ENCODE measurements at places on chromosomes 12 and 14.

DNA sequence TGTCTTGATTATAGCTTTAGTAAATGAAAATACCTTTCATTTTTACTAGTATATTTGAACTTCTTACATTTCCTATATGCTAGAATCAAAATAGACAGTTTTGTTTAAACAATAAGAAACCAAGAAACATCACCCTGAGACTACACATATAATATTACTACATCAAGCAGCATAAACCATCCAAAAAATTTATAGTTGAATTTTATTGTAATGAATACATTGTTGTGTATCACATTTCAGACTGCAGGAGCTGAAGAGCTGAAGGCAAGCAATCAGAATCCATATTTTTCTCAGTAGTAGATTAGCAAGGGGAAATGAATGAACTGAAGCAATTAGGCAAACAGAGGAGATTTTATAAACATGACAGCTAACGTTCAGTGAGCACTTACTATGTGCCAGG, 379.2 kb downstream of the BTG1 start:
- DNase-seq = no peak

GRCh38 chr12:95653771-95654546, 102.7 kb upstream of the USP44 start:
- no peak for DNase-seq

GRCh38 chr14:42224053-42224888, 617.6 kb downstream of the LRFN5 start:
- peak; percentile 82 for DNase-seq

GRCh38 chr12:130826151-130826801, 12.8 kb downstream of the STX2 start:
- no peak for DNase-seq

- no peak for DNase-seq
Measured at GRCh38 chr12:27552886-27553560, 29.0 kb downstream of the PPFIBP1 start.

DNA sequence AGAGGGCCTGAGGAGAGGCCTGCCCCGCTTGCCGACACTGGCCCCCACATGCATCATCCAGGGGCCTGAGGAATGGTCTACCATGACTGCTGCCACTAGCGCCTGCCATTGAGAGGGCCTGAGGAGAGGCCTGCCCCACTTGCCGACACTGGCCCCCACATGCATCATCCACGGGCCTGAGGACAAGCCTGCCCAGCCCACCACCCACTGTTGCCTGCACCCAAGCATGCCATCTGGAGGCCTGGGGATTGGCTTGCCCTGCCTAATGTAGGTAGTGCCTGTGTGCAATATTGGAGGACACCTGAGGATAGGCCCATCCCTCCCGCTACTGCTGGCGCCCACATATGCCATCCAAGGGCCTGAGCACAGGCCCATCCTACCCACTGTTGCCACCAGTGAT, 24.4 kb downstream of the CYP46A1 start:
- DNase-seq = no peak

- no peak for DNase-seq
Measured at GRCh38 chr12:45433441-45433868, 217.6 kb downstream of the ANO6 start.

DNA sequence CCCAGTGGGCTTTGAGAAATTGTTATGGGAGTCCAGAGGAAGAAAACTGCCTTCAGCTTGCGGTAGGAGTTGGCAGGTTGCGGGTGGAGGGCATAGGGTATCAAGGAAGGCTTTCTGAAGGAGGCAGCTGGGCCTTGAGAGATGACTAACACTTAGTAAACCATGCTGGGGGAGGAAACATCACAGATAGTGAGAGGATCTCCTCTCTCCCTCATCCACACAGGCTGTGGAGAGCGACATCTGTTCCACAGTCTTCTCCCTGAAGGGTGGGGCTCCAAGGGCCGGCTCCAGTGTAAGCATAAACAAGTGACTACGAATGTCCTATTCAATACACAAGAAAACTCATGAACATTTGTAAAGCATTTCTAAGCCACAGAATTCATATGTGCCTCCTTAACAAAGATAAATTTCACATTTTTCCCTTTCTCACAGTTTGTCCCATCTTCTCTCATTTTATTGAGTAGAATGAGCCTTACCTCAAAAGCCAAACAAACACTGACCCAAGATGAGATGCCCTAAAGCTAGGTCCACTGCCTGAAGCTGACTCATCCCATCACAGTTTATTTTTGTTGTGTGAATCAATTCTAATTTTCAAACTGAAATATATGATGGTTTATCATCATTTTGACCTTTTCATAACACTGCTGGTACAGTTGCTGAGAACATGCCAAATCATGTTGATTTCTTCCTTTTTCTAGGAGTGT, 227.9 kb downstream of the SLC25A21 start:
- DNase-seq = no peak

- no peak for DNase-seq
Measured at GRCh38 chr12:104568935-104569334, 112.2 kb downstream of the CHST11 start.

- no peak for DNase-seq
Measured at GRCh38 chr12:91347481-91348214, 165.0 kb upstream of the DCN start.

DNA sequence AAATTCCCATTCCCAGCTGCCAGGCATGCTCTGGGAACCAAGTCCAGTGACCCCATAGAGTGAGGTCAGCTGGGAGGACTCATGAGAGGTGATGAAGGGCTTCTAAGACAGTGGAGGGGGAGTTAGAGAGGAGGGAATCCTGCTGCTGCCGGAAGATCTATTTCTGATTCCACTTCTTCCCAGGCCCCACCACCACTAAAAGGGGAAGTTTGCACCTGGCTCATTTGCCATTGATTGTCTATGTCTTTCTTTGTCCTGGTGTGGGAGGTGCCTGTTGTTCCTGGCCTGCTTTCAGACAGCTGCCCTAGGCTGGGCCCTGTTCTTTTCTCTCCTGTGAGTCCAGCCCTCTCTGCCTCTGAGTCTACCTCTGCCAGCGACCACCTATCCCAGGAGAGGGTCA, 3.0 kb upstream of the KRT6A start:
- DNase-seq = no peak

DNA sequence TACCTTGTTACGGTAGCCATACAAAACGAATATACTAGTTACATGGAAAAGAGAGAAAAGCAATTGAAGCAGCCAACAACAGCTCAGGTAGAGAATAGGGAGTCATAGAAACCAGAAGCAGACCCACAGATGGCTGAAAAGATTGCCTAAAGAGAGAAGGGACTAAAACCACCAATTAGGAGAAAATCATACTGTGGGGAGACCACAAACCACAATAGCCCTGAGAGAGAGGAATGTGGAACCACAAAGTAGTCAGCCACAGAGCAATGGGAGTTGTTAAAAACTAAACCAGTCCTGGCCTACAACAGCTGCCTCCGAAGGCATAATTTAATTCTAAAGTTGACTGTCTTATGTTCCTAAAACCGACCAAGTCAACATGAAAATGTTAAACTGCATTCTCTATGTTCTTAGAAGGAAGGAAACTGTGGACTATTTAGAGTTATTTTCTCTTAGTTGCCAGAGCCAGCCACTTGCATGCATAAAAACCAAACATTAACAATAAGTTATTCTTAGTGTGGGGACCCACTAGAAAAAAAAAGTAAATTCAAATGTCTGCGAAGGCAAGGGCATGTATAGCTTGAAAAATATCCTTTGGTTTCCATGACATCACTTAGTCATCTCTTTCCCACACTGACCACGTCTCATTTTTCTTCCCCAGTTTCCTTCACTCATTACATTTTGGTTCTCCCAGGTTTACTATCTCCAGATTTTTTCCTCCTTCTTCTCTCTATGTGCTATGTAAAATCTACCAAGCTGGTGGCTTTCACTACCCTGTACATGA, 398.1 kb downstream of the NOVA1 start:
- DNase-seq = no peak

GRCh38 chr12:8493084-8493483, 20.2 kb upstream of the CLEC4D start:
- DNase-seq = no peak

DNA sequence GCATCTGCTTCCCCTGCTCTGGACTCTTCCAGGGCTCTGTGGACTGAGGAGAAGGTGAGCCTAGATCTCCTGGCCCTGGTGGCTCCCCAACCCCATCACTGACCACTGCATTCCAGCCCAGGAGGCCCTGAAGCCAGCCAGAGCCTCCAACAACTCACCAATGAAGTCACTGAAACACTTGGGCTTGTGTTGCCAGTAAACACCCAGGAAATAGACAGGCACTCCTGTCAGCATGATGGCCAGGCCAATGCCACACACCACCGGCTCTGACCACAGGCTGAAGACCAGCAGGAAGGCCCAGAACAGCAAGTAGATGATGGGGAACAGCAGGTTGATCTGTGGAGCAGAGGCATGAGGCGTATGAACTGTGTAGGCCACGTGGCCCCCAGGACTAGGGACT, 8.8 kb upstream of the CEBPE start:
- no peak for DNase-seq

DNA sequence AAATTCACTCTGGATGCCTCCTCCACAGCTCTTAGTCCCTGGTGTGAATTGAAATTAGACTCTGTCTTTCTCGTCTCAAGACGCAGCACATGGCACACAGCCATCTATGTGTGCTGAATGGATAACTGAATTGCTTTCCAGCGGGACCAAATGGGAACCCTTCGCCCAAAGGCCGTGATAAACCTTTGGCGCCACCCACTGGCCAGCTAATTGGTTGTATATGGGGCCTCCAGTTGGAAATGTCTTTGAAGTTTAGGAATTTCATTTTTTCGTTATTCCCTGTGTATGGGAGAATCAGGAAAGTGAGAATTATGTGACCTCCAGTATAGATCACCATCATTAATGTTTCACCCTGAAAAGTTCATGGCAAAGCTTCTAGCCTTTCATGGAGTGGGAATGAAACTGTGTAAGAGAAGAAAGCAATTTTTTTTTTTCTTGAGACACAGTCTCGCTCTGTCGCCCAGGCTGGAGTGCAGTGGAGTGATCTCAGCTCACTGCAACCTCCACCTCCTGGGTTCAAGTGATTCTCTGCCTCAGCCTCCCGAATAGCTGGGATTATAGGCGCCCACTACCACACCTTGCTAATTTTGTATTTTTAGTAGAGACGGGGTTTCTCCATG, 9.8 kb upstream of the HSP90AA1 start:
- DNase-seq = peak; percentile 95

GRCh38 chr14:57818511-57818910, 47.4 kb downstream of the SLC35F4 start:
- DNase-seq = no peak

GRCh38 chr12:54306925-54307741, 6.3 kb upstream of the NFE2 start:
- DNase-seq = no peak

DNA sequence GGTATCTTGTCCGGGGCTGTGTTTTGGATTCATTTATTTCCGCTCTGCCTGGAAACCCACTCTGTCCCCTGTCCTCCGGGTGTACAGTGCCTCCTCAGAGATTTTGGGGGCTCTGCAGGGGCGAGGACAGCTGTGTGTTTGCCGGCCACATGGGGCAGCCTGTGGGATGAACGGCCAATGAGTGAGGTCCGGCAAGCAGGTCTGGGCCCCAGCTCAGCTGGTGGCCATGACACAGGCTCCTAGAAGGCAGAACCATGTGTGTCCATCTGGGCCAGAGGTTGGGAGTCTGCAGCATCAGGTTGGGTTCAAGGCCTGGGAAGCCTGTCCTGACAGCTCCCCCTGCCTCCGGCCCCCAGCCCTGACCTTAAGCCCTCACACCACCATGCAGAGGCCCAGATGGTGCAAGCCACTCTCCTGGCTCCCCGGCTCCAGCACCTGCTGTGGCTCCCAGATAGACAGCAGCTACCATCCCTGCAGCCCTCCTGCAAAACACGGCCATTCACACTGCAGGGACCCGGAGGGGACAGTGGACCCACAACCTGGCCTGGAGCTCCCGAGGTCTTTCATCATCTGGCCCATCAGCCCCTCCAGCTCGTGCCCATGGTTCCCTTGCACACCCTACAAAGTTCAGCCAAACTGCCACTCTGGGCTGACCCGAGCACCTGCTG, 220.1 kb upstream of the C14orf180 start:
- no peak for DNase-seq

DNA sequence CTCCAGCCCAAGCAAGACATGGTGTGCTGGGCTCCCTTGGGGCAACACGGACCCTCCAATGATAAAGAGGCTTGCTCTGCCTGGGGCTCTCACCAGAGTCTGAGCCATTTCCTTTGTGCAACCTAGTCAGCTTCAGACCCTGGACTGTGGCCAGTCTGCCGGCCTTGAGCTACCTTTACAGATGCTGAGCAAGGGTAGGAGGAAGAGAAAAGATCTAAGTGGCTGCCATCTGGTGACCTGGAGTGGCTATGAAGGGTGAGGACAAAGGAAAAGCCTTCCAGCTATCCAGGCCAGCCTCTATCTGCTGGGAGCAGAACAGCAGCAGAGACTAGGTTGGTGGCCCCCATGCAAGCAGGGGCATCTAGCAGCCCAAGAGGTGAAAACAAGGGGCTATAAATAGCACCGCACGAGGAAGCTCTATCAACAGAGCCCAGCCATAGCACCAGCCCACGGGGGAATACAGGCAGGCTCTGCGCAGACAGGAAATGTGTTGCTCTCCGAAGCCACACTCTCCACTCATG, 230.1 kb downstream of the FOXN3 start:
- no peak for DNase-seq

DNA sequence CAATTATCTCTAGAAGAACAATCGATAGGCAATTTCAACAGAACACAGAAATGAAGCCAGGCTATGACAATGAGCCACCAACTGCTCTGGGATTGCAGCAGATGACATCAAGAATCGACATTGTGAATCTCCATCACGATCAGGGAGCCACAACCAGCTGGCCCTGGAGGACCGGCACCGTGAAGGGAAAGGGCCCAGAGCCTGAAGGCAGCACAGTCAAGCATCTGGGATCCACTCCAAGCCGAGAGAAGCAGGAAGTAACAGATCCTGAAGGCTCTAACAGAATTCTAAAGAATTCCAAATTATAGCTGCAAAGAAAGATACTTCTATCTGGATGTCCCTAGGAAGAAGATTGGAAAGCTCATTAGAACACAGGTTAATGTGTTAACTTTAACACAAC, 61.0 kb downstream of the LRRC74A start:
- DNase-seq = no peak

DNA sequence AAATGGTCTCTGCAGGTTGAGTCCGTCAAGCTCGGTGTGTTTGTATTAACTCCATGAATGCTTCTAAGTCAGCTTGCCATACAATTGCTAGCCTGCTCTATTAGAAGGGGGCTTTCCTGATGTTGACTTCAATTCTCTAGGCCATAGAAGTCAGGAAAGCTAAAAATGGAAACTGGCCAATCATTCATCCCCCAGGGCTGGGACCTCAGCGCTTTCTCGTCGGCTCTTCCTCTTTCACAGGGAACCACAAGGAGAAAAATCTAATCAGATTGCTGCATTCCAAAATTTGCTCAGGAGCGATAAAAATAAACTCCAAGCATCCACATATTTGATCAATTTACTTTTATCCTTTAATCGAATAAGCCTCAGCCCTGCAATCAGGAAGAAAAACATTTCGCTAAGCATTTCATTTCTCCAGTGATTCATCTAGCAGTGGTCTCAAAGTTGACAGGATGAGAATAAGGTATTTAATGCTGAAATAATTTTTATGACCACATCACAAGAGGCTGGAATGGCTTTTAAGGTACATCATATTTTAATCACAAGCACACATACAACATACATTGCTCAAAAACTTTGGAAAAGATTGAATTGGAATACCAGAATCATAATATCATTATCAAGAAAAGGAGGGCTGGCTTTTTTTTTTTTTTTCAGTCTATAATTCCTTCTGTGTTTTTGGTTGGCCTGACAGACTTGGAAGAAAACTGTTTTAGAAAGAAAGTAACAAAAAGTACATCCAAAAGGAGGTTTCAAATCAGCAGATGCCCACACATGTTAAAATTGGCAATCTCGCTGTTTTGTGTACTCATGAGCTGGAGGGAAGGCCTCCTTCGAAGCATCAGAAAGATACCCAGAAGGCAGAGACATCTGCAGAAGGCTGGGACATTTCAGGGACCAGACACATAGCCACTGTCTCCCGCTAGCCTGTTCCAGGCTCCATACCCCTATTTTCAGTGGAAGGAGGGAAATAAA, 316.3 kb downstream of the NUAK1 start:
- DNase-seq = no peak
